Cortex of kidney (tissue), 1 donor: ENCODE measurements at places on chromosomes 4 and X.

DNA sequence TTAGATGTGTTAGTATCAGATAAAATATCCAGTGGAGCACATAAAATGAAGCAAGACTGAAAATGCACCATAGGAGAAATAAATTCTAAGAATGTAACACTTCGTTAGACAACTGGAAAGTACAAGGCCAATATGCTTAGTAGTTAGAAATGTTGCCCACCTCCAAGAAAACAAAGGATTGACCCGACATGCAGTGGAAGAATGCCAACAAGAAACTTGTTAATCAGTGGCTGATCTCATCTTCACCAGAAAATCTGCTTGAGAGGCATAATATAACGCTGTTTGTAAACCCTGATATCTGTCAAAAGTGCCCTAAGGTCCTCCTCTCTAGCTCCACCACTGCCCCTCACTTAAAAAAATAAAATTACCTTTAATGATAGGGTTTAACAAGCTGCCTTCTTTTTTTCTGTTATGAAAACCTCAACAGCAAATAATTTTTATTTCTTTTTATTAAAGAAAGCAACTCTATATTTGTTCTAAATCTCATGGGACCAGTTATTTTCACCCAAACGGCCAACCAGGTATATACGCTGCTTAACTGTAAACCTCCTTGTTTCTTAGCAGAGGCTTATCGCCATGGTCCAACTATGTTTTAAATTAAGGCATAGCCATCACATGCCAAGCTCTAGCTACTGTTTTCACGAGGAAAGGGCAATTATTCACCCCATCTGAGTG is 1.8 kb downstream of the RASGEF1B start:
- no peak for DNase-seq

GRCh38 chr4:47167081-47168035 is 136.0 kb downstream of the GABRB1 start:
- DNase-seq = no peak

- no peak for DNase-seq
Measured at GRCh38 chr4:149555799-149556198, 259.8 kb downstream of the IQCM start.

- no peak for DNase-seq
Measured at GRCh38 chr4:25532591-25532990, 123.1 kb upstream of the SLC34A2 start.

DNA sequence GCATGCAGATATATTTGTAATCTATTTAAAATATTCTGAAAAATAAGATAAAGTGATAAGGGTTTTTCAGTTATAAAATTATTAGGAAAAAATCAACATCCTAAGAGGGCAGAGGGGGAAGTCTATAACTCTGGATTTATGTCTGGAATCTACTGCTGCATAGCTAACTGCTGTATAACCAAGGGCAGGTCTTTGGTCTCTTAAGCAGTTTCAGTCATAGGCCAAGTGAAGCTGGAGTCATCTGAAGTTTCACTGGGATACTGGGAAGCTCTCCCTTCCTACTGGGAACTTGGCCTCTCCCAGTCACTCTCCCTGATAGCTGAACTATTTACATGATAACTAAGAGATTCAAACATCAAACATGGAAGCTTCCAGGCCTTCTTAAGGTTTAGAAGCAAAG is 1409.9 kb upstream of the PCDH7 start:
- no peak for DNase-seq

GRCh38 chrX:120029354-120029753 is 48.1 kb downstream of the RHOXF2B start:
- DNase-seq = no peak

DNA sequence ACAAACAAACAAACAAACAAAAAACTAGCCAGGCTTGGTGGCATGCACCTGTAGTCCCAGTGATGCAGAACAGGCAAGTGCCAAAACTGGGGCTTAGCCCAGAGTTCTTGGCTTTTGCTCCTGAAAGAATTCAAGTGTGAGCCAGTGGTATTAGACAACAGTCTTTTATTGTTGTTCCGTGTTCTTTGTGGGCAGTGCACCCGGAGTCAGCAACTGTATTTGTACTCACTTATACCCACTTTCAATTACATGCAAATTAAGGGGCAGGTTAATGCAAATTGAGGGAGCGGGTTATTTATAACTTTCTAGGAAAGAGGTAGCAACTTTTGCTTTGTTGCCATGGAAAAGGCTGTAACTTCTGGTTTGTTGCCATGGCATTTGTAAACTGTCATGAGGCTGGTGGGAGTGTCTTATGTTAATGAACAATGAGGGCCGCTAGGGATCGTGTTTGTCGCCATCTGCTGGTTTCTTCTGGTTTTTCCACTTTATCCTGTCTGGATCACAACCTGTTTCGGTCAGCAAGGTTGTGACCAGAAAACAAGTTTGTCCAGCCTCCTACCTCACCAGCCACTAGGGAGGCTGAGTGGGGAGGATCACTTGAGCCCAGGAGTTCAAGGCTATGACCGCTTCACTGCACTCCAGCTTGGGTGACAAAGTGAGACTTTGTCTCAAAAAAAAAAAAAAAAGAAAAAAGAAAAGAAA is 88.8 kb upstream of the ESX1 start:
- no peak for DNase-seq

DNA sequence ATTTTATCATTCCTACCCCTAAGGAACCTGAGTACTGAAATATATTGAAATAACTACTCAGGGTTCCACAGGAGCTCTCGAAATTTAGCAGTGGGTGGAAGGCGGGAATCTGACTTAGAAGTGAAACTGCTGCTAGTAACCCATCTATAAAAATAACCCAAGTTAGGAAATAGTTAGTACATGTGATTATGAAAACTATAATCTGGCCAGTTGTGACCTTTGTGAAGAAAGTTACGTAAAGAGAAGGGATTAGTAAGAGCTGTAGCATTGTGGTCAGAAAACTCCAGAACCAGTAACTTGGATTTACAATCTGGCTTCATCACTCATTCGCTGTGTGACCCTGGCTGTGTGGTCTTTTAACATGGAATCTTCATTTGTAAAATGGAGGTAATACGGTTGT is 175.5 kb downstream of the RAPGEF2 start:
- no peak for DNase-seq

DNA sequence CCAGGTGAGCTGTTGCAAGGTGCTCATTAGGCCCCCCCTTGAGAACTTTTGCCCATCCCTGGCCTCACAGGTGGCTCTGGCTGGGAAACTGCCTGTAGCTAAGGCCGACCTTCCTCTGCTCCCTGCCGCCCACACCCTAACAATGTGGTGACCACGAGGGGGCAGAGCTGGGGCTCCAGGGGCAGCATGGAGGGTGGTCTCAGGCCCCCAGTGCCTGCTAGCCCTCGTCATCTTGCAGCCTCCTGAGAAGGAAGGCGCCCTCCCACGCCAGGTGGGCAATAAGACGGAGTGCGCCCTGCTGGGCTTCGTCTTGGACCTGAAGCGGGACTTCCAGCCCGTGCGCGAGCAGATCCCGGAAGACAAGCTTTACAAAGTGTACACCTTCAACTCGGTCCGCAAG is 32.4 kb downstream of the ATP2B3 start:
- DNase-seq = no peak

DNA sequence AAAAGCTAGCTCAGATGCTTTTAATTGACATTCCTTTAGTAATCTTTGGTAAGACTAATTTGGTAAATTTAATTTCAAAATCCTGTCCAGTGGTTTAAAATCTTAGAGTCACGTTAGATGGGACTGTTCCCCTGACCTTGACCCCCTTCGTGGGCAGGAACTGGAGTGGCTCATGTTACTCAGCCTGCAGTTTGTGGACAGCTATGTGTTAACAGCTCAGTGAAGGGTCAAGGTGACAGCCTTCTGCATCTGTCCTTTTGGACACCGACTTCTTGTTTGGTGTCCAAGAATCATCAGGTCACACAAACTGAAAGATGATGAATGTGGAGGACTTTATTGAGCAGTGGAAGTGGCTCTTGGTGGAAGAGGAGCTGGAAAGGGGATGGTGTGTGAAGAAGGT is 2.9 kb downstream of the ARSF start:
- no peak for DNase-seq

DNA sequence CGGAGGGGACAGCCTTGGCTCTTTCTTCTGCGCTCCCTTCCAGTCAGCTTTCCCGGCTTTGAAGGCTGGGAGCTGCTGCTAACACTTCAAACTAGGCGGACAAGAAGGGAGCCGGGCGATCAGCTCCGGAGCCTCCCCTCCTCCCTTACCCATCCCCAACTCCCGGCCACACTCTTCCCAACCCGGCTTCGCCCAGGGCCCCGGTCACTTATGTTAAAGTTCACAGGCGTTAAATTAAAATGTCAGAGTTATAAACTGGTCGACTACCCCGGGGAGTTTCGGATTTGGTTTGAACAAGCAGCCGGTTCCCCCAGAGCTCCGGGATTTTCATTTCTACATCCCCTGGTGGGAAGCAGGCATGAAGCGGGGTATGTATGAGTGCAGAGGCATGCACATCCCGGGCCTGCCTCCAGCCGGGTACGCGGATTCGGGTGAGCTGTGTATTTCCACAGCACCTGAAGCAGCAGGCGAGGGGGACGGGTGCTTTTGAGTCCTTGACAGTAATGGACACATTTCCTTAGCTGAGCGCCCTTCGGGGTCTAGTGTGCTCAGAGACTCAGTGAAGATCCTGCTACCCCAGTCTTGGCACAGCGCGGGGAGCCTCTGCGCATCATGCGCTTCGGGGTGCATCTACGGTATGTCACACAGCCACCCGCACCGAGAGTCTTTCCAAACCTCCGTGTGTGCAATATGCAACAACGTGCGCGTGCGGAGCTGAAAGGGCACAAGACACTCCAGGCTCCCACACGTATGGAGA is 880 bp downstream of the UNC5C start:
- DNase-seq = no peak
